Stimulated activated CD4-positive, alpha-beta T cell treated with anti-CD3 and anti-CD28 coated beads, TNF-alpha, amount 100 ng/mL, for 4 hours (primary cell): ENCODE measurements at places on chromosomes 1 and 21.

GRCh38 chr1:75085931-75086330 is 48.3 kb upstream of the LHX8 start:
- no peak for DNase-seq

DNA sequence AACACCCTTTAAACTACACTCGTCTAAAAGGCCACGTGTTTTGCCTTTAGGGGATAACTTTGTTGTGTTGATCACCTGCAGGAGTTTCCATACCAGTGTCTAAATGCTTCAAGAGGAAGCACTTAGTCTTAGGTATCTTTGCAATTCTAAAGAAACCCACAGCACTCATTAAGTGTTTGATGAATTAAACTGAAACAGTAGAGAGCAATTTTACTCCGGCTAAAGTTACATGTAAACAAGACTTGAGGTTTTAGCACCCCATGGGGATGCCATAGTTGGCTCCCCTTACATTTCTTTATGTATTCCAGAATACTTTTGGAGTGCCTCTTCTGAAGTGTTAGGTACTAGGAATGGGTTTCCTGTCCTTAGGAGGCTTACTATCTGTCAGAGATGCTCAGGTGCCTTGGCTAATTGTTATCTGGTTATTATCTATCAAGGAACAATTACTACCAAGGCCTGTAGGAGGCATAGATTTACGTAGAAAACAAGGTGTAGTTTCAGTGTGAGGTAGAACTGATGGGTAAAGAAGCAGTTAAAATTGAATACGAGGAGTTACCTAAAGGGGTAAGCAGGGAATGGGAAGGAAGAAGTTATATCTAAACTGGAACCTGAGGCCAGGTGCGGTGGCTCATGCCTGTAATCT is 176.8 kb upstream of the SAMSN1 start:
- no peak for DNase-seq

- DNase-seq, result no peak
Measured at GRCh38 chr21:42302076-42302650, 13.0 kb downstream of the TFF3 start.

- DNase-seq, result no peak
Measured at GRCh38 chr1:38133304-38133703, 86.7 kb upstream of the POU3F1 start.

DNA sequence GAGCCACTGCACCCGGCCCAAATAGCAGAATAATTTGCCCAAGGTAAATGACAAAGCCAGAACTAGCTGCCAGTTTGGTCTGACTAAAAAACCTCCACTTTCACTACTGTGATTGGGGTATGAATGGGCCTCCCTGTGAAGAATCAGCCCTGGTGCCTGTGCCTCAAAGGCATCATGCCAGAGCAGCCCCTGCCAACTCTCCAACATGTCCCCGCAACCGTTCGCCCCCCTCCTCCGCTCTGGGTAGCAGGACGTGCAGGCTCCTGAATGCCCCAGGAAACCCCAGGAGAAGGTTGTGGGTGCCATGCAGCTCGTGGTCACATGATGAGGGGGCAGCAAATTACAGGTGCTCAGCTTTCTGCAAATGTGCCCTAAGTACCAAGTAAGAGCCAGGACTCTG is 14.6 kb upstream of the CNTN2 start:
- DNase-seq, result no peak

DNA sequence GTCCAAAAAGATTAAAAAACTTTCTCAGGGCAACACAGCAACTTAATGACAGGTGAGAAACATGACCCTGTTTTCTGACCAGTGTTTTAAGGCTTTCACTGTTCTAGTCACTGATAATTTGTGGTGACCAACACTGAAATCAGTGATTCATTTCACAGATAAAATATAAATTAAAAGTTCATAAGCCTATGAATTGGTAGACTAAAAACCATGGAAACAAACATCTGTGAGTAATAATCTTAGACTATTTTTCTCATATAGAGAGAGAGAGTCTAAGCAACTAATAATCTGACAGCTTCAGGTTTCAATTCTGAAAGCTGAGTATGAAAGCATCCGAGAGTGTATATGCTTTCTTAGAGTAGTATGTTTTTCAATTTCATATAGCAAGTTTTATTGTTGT is 536.9 kb downstream of the ADGRL2 start:
- no peak for DNase-seq

DNA sequence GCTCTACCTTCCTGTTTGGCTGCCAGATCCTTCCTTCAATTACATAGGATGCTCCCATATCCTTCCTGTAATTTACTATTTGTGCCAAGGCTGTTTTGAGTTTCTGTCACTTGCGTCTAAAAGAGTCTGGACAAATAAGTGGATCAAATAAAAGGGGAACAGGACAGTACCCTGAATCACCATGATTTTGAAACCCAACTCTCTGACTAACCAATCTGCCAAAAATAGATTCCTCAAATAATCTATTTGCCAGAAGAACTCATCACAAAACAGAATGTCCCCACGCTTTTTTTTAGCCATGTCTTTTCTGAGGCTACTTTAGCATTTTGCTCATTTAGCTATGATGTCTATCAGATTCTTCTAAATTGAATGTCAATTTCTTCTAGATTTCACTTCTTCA is 392.6 kb downstream of the NTNG1 start:
- no peak for DNase-seq

GRCh38 chr1:59290193-59290949 is 6.5 kb upstream of the FGGY start:
- no peak for DNase-seq

GRCh38 chr1:159653201-159653600 is 61.2 kb downstream of the CRP start:
- no peak for DNase-seq

DNA sequence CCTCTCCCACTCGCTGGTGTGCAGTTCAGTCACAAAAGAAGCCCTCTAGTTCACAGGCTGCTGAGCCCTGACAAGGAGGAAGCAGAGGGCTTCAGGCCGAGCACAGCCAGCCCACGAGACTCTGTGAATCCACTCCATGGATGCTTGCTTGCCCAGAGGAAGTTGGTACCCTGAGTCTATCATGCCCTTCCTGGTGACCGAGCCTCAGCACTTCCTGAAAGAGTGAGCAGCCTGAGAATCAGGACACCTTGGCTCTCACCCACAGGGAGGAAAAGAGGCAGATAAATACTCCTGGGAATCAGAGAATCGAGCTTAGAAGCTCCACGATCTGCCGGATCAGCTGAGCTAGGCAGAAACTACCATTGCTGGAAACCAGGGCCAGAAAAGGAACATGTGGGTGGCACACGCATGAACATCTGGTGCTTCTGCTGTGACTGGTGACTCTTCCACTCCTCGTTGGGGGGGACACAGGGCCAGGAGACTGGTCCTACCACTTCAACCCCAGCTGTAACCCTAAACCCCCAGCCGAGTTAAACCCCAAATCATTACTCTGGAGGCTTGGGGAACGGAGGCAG is 376.3 kb upstream of the CAMK1G start:
- no peak for DNase-seq

DNA sequence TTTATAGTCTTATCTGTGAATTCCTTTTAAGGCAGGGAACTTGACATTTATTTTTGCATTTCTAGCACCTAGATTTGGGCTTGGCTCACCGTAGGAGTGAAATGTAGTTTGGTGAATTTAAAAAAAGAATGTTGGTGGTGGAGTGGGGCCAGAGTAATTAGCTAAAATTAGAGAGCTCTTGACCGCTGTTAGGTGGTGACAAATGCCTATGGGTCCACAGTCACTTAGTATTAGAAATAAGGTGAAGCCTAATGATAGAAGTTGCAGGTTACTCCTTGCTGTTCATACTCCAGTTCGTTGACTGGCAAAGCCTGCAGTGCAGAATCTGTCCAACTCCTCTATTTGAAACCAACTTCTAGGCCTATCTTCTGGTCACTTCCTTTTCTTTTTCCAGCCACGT is 318.8 kb upstream of the NRIP1 start:
- no peak for DNase-seq

GRCh38 chr1:198132060-198132781 is 24.6 kb upstream of the NEK7 start:
- DNase-seq, result no peak

DNA sequence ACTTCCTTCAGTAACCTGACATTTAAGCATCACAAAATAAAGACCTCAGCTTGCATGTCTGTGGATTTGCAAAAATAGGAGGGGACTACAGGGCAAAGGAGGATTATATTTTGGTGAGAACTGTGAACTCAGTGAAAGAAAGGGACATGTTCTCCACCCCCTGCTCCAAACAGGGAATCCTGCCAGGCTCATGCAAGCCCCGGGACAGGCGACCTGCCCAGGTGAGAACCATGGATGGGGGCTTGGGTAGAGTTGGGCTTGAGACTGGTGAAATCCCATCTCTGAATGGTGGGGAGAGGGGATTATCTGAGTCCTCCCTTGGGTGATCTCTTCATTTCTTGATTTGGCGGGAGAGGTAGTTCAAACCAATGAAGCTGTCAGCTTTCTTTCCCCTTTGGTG is 110.1 kb downstream of the SUSD4 start:
- DNase-seq, result no peak

DNA sequence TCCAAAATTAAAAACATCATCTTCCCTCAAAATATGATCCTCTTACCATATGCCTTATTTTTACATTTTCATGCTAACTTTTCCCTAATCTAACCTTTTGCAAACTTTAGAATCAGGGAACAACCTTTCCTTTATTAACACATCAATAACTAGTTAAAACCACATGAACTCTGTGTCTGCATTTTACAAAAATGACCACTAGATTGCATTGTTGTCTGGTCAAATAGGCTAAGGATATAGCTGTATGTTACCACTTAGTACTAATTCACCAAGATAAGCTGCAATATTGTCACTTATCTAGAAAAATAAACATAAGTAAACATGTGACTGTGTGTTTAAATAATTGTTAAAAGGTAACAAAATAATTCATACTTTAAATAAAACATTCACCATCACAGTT is 82.3 kb downstream of the DENND1B start:
- no peak for DNase-seq

GRCh38 chr1:53678507-53678906 is 60.5 kb downstream of the GLIS1 start:
- no peak for DNase-seq

DNA sequence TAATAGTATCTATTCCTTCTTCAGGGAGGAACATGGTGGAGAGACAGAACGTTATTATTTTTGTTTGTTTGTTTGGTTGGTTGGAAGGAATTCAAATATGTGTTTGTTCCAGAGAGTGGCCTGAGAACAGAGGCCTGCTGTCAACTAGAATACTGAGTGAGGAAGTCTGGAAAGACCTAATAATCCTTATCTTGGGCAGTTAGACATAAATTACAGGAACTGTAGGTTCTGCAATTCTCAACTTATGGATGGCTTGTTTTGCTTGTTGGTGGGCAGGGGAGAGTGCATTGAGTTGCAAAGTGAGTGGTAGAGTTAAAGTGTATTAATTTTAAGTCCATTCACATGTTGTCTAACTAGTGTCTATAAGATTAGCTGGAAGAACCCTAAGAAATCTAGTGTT is 197.6 kb downstream of the BACH1 start:
- no peak for DNase-seq

DNA sequence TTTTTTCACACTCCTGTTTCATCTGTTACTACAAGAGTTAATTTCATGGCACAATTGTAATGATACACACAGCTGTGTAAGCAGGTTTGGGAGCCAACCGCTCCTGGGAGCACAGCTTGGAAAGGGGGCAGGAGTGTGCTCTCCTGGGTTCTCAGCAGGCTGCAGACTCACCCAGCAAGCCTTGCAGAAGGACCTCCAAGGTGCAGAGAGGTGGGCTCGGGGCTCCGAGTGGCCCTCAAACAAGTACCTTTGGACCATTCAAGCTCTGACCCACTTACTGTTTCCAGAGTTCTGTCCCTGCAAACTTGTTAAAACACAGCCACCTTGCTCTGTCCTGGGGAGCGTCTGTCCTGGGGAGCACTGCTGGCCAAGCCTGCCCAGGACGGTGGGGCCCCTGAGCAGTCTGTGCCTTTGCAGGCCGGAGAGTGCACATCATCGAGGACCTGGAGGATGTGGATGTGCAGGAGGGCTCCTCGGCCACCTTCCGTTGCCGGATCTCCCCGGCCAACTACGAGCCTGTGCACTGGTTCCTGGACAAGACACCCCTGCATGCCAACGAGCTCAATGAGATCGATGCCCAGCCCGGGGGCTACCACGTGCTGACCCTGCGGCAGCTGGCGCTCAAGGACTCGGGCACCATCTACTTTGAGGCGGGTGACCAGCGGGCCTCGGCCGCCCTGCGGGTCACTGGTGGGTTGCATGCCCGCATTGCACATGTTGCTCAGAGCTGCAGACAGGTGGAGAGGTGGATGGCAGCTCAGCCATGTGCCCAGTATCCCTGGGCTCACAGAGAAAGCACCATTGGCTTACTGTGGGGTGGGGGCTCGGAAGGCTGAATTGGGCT is 78.0 kb downstream of the OBSCN start:
- no peak for DNase-seq

DNA sequence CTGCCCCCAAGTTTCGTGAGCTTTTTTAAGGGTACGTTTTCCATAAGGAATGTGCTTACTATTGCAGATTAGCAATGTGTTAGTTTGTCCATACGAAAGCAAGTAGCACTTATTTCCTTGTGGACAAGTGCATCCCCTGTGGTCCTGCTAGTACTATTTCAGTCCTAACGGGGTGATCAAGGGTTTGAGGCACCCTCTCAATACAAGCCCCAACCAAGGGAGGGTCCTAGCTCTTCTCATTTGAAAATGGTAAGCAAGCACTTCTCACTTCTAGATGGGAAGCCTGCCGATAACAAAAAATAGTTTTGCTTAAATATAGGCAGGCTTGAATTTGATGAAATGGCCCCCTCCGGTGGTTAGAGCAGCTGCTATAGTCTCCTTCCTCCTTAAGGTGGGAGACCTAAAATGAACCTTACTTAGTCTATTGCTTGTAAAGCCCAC is 64.0 kb upstream of the HMCN1 start:
- DNase-seq, result peak; percentile 13

GRCh38 chr1:85806236-85806965 is 98.2 kb upstream of the ZNHIT6 start:
- no peak for DNase-seq

DNA sequence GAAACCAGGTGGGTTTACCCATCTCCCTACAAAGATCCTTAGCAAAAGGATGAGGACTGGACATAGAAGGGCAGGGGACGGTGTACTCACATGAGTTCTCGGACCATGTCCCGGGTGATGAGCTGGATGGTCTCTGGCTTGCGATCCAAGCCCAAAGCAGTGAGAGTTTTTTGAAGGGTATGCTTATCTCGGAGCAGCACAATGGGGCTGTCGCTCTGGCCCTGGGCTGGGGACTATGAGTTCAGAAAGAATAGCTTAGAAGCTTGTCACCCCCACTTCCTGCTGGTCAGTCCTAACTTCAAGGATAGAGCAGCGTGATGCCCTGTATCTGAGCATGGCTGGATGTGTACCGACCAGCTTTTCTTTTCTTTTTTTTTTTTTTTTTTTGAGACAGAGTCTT is 9.6 kb downstream of the CFAP45 start:
- DNase-seq, result no peak

GRCh38 chr1:100347009-100347966 is 5.0 kb upstream of the CDC14A start:
- no peak for DNase-seq

- no peak for DNase-seq
Measured at GRCh38 chr21:26047279-26047967, 123.1 kb downstream of the APP start.

- DNase-seq, result no peak
Measured at GRCh38 chr1:15851210-15852035, 3.9 kb downstream of the SPEN start.
